ENCODE measurements at places on chromosomes 1 and 21.

- no peak for DNase-seq
Observed at GRCh38 chr21:14995695-14996490, 68.9 kb downstream of the NRIP1 start.

DNA sequence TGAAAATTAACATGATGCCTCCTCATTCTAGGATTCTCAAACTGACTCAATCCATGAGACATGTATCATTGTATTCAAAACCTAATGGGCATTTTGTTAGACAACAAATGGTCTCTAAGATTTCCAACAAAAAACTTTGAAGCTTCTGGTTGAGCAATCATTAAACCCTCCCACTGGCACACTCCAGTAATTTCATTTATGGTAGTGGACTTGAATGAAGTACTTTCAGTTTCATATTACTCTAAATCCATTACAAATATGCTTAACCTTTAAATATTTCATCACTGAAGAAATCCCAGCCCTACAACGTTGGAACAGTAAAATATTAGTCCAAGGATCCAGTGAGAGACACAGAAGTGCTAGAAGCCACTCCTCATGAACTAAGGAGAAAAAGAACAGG lies 43.5 kb downstream of the GBP6 start:
- no peak for DNase-seq

DNA sequence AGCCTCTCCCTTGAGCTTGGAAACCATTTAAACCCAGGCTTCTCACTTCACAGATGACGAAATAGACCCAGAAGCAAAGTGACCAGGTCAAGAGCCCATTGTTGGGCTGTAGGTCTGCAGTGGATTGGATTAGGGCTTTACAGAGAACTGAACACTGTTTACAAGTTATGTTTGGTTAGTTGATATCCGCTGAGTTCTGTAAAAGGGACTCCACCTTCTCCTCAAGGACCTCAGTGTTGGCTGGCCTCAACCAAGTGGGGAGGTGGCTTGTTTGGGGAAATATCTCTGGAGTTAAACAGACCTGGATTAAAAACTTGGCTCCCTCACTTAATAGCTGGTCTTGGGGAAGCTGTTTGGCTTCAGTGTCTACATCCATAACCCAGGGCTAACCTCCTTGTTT lies 88.1 kb downstream of the UCK2 start:
- no peak for DNase-seq

- no peak for DNase-seq
Observed at GRCh38 chr1:180451504-180451903, 50.9 kb downstream of the ACBD6 start.

GRCh38 chr1:54417123-54417522 lies 10.9 kb upstream of the SSBP3 start:
- DNase-seq = no peak

- no peak for DNase-seq
Observed at GRCh38 chr1:44884746-44885145, 41.7 kb upstream of the PTCH2 start.

DNA sequence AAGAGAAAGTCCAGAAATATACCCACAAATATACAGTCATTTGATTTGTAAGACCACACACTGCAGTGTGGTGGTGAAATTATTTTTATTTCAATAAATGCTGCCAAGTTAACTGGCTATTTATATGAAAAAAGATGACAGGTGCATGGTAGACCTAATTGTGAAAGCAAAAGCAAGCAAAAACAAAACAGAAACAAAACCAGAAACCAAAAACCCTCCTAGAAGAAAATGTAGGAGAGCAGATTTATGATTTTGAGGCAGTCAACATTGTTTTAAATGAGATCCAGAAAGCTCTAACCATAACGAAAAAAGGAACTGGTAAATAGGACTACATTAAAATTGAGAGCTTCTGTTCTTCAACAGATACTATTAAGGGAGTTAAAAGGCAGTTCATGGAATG lies 303.6 kb downstream of the PRDM2 start:
- DNase-seq = no peak
